Lung microvascular endothelial cell (primary cell): ENCODE measurements at places on chromosomes 7 and 10. TPM values are rescaled to one million over a fixed set of nuclear protein-coding genes. Genes with fewer than 3 reads are reported as not detected.

ABCA13 gene
- total RNA-seq = under 0.01 TPM in 1 of 2 replicates, not detected in the other

COL1A2 gene
- 9.8 and 13.3 TPM in 2 replicates for total RNA-seq

CALCR gene
- not detected in 2 replicates for total RNA-seq

KCNH2 gene
- total RNA-seq = under 0.01 TPM in 1 of 2 replicates, not detected in the other

SDK1 gene
- total RNA-seq = 0.44 and 0.79 TPM in 2 replicates

CYP26C1 gene
- 0.44 and 1.6 TPM in 2 replicates for total RNA-seq

TRIM8 gene
- 42.7 and 67.5 TPM in 2 replicates for total RNA-seq

TLX1 gene
- total RNA-seq = not detected in 2 replicates

GRCh38 chr7:135936497-135937217 lies 40.5 kb downstream of the MTPN start:
- DNase-seq = no peak

DNA sequence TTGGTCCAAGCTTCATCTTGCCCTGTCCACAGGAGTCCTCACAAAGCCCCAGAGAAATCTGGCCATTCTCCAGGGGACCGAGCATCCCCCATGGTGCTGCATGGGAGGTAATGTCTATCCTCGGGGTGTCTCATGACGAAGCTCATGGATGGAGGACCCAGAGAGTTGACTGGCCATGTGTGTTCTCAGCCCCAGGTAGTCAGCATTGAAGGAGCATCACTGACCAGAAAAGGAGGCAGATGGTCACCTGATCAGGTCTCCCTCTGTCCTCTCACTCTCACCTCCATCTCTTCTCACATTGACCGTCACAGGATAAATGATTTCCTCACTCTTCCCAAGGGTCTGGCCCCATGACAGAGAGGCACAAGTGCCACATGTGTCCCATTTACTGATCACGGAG lies 33.4 kb upstream of the GDF10 start:
- DNase-seq = no peak

DNA sequence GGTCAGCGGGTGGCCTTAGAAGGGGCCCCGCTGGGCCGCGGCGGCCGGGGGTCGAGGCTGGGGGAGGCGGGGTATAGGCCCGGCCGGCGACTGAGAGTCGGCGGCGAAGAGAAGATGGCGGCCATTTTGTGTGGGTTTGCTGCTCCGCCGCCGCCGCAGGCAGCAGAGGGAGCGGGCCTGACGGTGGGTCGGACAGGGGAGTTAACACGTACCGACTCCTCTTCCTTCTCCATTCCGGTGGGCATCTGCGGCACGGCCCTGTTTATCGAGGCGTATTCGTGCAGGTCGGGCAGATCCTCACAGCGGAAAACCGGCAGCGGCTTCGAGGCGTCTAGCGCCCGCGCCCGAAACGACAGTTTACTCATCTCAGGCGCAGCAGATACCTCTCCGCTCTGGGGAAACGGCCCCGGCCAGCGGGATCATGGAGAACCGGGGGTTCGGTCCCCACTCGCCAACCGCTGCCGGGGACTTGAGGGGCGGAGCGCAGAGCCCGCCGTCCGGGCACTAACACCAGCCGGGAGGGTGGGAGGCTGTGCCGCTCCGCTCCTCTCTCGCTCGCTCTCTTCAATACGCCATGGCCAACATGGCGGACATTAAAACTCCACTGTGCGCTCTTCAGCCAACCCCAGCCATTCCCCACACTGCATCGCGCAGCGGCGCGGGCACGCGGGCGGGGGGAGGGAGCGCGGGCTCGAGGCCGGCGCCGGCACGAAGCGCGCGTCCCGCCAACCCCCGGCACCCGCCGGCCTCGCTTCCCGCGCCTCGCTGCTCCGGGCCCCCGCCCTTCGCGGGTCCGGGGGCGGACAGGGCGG lies at the start of gene EPC1:
Gene EPC1 (minus strand): TSS at position 608 of the 812 bp plus-strand sequence. CDS start 243 bp downstream, at position 365.
- peak; percentile 95 for DNase-seq

DNA sequence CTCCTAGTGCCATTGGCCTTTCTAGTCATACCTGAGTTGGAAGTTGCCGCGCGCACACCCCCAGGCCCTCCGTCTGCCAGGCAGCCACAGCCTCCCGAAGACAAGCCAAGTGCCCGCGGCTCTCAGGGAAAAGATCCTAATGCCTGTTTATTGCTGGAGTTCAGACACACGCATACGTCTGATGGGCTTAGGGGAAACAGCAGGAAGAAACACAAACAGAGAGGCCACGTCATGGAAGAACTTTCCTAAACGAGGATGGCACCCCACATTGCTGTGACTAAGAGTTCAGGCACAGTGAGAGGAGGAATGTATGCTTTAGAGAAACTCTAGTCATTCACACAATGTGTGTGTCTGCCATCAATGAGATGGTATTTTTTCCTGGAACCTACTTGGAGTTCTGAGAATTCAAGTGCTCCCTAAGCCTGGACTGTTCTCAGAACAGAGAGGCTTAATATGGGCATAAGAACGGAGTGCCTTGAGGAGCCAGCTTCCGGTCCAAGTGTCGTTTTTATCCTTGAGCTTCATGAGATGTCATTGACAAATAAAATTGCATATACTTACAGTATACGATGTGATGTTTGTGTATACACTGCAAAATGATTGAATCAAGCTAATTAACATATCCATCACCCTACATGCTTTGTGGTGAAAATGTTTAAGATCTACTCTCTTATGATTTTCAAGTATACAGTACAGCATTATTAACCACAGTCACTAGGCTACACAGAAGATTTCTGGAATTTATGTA lies 11.6 kb upstream of the RBP3 start:
- peak; percentile 40 for DNase-seq

GRCh38 chr10:100528921-100529474 lies 673 bp downstream of the NDUFB8 start:
- DNase-seq = peak; percentile 27

GRCh38 chr10:102413806-102414561 lies 4.6 kb downstream of the PSD start:
- DNase-seq = no peak

DNA sequence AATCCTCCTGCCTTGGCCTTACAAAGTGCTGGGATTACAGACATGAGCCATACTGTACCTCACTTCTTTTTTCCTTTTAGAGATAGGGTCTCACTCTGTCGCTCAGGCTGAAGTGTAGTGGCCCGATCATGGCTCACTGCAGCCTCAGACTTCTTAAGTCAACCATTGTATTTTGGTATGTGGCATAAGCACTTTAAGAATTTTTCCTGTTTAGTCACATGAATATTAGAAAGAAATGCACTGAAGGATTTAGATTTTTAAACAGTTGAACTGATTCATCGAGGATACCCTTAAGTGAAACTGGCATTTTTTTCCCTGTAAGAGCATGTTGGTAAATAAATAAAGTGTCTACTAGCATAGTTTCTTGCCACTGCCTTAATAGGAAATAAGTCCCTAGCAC lies 319.3 kb upstream of the CACNA2D1 start:
- DNase-seq = no peak

- DNase-seq = no peak
Measured at GRCh38 chr10:132117636-132118190, 52.0 kb downstream of the JAKMIP3 start.

DNA sequence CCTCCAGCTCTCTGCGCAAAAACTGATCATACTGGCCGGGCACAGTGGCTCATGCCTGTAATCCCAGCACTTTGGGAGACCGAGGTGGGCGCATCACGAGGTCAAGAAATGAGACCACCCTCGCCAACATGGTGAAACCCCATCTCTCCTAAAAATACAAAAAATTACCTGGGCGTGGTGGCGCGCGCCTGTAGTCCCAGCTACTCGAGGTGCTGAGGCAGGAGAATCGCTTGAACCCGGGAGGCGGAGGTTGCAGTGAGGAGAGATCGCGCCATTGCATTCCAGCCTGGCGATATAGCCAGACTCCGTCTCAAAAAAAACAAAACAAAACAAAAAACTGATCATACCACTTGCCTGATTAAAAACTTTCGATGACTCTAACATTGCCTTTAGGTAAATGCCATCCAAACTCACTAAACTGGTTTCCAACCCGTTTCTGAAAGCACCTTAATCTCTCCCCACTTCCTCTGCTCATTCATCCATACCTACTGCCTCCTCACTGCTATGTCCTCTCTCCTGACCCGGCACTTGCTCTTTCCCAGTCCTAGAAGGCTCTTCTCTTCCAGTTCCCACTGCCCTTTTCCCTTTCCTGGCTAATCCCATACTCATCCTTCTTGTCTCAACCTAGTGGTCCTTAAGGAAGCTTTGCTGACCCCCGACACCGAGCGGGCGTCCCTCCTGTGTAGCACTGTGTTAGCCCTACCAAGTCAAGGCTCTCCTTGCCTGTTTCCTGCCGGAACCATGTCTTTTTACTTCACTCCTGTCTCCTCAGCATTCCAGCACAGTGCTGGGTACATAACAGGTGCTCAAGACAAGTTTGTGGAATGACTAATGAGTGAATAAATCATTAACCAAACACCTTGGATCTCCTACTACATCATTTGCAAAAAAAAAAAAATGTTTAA lies 686 bp upstream of the MIOS start:
- no peak for DNase-seq

GRCh38 chr10:86057708-86058107 lies 308.9 kb downstream of the GRID1 start:
- DNase-seq = no peak

DNA sequence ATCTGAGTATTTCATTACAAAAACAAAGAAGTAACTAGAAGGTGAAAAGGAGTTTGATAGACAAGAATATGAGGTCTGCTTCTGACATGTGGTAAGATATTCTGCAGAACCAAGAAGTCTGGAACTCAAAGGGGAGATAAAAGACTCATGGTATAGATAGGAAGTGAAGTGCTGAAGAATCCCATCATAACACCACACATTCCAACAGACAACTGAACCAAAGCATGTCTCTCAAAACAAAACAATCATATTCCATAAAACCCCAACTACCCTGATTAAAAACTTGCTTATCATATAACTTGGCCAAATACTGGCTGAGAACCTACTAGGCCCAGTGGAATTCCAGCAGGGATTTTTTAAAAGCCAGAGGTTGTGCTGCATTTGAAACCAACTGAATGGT lies 178.7 kb downstream of the JAZF1 start:
- DNase-seq = no peak

GRCh38 chr7:74479961-74480829 lies 26.5 kb downstream of the GTF2IRD1 start:
- peak; percentile 86 for DNase-seq
